ENCODE measurements at places on chromosomes 11 and 22.

DNA sequence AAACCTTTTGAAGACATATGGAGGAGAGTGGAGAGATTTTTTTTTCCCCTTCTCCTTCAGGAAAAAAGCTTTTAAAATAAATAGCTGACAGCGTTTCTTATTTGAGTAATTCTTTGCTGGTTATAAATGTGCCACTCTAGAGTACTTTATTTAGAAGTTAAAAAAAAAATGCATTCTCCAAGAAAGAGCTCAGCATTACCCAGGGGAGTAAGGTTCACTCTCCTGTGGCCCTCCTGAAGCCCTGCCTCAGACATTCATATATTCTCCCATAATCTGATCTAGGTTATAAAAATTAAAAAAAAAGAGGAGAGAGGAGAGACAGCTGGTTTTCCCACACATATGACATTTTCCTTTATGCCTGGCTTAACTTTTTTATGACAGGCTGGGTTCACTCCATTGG lies 545.2 kb upstream of the CADM1 start:
- DNase-seq, result no peak

DNA sequence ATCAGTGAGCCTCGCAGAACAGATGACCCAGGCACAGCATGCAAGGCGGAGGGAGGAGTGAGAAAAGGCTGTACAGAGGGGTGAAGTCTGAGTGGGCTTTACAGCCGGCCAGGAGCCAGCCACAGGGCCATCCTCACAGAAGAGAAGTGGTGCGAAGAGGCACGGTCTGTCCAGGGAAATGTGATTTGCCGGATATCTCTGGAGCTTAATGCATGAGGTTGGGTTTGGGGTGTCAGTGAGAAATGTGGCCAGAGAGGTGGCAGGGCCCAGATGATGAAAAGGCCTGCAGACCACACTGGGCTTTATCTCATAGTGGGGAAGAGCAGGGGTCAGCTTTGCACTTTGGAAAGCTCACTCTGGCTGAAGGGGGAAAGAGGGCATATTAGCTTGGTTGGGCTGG lies 255.2 kb downstream of the BUD13 start:
- no peak for DNase-seq

DNA sequence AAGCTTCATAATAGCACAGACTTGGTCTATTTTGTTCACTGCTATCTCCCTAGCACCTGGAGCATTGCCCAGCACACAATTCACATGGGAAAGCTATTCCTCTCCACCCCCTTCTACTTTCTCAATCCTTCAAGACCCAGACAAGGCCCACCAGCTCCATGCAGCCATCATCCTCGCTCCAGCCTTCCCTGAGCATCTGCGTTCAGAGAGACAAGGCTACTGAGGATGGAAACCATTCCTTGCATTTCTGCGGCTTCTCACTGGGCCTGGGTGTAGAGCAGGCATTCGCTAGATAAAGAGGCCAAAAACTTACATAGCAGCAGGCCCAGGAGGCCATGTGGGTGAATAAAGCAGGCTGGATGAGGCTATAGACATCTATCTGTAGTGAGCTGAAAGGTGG lies 530.8 kb downstream of the BUD13 start:
- no peak for DNase-seq

GRCh38 chr11:77175021-77175842 lies 47.2 kb downstream of the MYO7A start:
- no peak for DNase-seq

- DNase-seq, result no peak
These were observed 3.6 kb upstream of the FBXO3 start for GRCh38 chr11:33777906-33778305.

- no peak for DNase-seq
These were observed 690.1 kb downstream of the KCNA4 start for GRCh38 chr11:29326757-29327156.

DNA sequence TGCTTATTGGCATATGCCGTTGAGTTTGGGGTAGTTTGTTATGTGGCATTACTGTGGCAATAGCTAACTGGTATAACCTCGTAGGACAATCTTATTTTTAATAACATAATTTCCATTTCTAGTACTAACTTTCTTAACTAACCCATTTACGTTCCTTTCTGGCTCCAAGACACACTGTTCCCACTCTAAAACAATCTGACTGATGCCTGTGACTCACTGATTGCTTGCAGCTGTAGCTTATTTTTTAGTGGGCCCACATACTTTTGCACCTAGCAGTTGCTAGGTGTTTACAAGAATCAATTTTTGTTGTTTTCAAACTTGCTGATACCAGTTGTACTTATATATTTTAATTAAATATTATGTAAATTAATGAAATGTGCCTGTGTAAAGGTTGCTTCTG lies 52.2 kb downstream of the FAT3 start:
- DNase-seq, result no peak

DNA sequence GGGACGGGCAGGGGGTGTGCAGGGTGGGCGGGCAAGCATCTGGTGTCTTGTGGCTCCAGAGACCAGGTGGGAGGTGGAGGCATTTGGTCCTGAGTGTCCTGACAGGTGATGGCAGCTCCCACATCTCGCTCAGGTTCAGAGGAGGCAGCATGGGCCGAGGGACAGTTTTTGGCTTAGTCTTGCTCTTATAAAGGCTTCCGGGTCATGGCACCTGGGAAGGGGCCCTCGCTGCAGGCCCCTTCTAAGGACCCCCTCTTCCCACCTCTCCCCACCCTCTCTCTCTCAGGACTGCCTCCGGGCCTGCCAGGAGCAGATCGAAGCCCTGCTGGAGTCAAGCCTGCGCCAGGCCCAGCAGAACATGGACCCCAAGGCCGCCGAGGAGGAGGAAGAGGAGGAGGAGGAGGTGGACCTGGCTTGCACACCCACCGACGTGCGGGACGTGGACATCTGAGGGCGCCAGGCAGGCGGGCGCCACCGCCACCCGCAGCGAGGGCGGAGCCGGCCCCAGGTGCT lies 9.9 kb downstream of the CCND1 start:
- DNase-seq, result no peak

DNA sequence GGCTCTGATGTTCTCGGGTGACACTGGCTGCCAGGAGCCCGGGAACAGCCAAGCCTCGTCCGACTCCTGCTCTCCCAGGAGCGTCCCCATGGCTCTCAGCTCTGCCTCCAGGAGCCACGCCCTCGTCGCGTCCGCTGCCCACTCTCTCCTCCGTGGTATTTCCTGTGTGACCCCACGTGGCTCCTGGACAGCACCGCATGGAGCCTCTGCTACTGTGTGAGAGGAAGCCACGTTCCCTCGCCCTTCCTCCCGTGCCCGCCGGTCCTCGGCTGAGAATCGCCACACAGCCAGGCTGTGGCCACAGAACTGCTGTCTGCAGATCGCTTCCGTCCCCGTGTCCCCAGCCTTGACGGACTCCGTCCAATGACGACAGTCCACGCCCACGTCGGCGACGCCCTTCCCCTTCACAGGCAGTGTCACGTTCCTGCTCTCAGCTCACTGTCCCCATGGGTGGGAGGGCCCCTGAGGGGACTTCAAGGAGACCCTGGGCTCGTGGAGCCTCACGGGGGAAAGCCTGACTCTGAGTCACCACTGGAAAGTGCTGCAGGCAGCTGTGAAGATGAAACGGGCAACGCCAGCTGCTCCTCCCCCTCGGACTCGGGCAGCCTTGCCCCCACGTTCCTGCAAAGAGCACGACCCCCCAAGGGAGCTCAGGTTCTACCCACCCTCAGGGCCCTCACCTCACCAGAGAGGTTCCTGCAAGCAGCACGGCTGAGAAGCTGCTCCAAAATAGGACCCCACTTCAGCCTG lies 458.5 kb downstream of the BRD1 start:
- DNase-seq, result no peak

GRCh38 chr11:73152861-73153483 lies 10.9 kb upstream of the FCHSD2 start:
- peak; percentile 84 for DNase-seq

GRCh38 chr11:84234011-84234410 lies 947.8 kb upstream of the CCDC90B start:
- no peak for DNase-seq

- no peak for DNase-seq
These were observed 89.7 kb downstream of the BRD1 start for GRCh38 chr22:49738006-49738405.

DNA sequence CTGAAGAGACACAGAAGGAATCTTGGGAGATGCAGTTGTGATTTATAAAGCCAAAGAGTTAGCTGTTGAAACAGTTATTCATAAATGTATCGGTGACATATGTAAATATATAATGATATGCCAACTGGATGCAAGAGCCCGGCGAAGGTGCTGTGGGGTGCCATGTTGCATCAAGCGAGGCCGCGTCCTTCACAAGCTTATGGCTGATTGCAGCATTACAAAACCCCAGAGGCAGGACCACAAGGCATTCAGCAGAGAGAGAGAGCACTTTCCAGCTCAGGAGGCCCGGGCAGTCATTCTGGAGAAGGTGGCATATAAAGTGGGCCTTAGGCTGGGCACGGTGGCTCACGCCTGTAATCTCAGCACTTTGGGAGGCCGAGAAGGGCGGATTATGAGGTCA lies 65.6 kb downstream of the LARGE1 start:
- no peak for DNase-seq

DNA sequence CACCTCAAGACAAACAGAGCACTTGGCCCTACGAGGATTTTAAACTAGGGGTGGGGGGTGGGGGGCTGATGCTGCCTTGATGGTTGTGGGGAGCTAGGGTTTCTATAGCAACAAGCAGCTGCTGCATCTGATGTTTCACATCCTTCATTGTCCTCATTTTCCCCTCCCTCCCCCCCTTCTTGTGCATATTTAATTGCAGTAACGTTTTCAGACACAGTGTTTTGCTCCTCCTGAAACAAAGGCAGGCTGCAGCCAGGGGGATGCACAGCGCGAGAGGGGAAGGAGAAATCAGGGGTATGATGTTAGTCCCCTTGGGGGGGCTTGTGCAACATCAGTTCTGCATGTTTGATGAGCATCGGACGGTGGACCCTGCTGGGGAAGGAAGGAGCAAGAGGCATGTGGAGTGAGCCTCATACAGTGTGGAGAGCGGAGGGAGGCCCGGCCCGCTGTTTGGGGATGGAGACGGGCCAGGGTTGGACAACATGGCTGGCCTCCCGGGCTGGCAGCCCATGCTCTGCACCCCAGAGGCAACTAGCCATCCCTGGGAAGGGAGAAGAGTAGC lies 208.3 kb downstream of the CEP164 start:
- no peak for DNase-seq

Data from GM06990 (cell line).